Stimulated activated CD4-positive, alpha-beta T cell treated with anti-CD3 and anti-CD28 coated beads, Interleukin-4, amount 100 ng/mL, for 4 hours (primary cell): ENCODE measurements at places on chromosomes 12 and 14.

DNA sequence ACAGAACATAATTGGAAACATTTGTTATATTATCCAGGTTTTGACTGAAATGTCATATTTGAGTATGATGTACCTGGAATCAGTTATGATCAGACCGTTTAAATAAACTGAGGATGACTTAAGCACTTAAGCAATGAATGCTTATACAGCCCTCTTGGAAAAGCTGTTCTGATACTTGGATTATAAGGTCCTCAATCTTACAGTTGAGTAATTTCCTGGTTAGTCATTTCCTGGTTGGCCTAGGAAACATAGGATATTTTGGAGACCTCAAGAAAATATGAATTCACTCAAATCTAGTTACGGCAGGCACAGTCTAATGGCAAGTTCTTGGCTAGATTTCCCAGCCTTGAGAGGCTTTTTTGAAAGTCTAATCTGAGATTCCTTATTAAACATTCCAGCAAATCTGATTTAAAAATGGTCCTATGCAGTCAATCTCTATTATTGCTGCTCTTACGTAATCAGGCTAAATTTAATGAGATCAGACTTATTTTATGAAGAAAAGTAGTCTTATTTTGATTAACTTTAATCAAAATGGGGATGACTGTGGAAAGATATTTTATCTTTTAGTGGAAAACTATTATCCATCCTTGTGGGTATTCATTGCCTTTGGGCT is 447.2 kb downstream of the SNAPC1 start:
- no peak for DNase-seq

DNA sequence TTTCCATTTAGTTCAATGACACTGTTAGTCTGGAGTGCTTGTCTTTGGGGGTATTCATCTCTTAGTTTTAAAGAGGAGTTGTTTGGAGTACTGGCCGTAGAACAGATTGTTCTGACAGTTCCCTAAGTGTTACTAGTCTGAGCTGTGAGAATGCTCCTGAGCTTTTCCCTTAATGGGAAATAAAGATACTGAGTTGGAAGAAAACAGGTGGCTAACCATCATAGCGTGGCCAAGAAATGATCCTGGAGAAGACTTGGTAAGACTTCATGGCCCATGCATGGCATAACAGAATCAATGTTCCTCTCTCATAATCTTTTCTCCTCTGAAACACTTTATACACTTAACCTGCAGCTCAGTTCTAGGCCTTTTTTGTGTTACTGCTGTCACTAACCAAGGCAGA is 6.2 kb downstream of the CALM1 start:
- no peak for DNase-seq

GRCh38 chr14:39472078-39472477 is 39.8 kb upstream of the FBXO33 start:
- DNase-seq = no peak

- DNase-seq = no peak
Measured at GRCh38 chr12:38638401-38638800, 267.0 kb downstream of the CPNE8 start.

GRCh38 chr12:77924703-77925102 is 94.0 kb downstream of the NAV3 start:
- no peak for DNase-seq

DNA sequence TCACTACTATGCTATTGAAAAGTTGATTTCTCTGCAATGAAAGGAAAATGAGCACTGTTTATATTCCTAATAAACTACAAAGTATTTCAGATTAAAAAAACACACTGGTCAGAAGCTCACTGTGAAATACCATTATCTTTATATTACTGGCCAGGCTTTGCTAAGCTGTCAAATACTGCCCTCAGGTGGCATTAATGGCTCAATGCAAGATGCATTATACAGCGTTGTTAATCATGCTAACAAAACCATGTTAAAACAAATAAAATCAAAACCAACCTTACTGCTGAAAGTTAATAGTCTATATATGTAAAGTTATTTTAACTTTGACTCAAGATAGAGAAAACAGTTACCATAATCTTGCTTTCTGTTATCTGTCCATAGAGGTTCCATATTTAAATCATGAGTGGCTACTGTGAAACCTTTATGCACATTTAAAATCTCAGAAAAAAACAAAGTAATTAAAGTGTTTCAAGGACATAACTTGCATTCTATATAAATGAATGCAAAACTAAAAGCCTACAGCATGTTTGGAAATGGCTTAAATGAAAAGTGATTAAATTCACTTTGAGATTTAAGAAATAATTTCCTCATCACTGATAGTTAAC is 121.7 kb downstream of the RALGAPA1 start:
- peak; percentile 2 for DNase-seq

- DNase-seq = no peak
Measured at GRCh38 chr14:22699801-22700564, 55.8 kb upstream of the OR6J1 start.

GRCh38 chr12:2477009-2477766 is 317.6 kb upstream of the FKBP4 start:
- no peak for DNase-seq

- DNase-seq = no peak
Measured at GRCh38 chr14:98408024-98408555, 863.9 kb downstream of the BCL11B start.

- no peak for DNase-seq
Measured at GRCh38 chr12:22396253-22396652, 61.7 kb upstream of the ST8SIA1 start.

- DNase-seq = no peak
Measured at GRCh38 chr12:1932264-1932777, 13.9 kb upstream of the CACNA2D4 start.

GRCh38 chr14:45251912-45252311 is 1.1 kb downstream of the MIS18BP1 start:
- no peak for DNase-seq

GRCh38 chr12:49331380-49332222 is 5.4 kb downstream of the C1QL4 start:
- DNase-seq = no peak

DNA sequence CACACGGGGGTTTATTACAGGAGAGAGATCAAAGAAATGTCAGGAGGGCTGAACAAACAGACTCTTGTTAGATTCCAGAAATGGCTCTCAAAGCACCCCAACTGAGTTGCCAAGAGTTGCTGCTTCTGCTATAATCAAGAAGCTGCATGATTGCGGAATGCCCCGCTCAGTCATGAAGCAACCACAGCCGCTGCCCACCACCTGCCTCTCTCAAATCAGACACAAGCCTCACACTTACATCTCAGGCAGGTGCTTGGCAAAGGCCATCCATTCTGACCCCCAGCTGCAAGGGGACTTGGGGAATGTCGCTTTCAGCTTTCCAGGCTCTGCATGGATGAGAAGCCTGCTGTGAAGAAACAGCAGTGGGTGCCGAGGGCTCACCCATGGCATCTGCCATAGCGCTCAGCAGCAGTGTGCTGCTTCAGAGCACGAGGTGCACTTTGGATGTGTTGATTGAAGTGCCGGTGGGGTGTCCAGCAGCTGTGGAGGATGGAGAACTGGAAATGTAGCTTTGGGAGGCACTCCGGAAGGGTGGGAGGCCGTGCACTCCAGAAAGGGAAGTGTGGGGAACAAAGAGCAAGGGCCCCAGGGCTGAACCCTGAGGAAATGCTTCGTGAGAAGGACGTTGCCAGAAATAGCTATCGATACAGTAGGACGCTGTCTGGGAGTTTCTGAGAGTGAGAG is 37.7 kb downstream of the LRRC74A start:
- no peak for DNase-seq

DNA sequence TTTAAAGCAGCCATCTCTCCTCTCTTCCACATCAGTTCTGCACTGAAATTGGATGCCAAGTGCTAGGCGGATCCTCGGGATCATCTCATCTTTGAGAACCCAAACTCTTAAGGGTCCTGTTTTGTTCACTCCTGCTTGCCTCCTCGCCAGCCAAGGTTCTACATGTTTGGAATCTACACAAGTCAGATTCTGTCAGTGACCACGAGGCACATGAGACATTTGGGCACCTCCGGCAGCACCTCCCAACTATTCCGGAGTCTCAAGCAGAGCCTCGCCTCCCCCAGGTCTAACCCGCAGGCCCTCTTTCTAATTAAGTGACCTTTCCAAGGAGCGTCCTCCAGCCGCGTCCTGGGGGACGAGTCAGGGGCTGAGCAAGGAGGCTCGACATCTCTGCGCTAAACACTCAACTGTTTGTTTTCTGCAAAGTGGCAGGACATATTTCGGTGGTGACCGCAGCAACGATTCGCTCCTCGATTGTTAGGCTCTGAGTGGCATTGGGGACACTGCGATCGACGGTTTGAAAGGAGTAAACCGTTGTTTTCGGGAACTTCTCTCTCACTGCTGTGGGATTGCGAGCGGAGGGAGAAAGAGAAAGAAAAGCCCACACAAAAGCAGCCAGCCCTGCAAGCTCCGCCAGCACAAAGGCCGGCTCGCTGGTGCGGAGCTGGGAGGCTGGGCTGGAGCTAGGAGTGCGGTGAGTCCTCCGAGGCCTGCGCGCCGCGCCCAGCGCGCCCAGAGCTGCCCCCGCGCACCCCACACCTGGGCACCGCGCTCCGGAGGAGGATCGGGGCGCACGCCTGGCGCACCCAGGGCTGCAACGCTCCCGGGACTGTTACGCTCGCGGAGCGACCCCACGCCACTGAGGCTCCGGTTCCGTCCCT is 640 bp downstream of the ARMH4 start:
- DNase-seq = no peak

DNA sequence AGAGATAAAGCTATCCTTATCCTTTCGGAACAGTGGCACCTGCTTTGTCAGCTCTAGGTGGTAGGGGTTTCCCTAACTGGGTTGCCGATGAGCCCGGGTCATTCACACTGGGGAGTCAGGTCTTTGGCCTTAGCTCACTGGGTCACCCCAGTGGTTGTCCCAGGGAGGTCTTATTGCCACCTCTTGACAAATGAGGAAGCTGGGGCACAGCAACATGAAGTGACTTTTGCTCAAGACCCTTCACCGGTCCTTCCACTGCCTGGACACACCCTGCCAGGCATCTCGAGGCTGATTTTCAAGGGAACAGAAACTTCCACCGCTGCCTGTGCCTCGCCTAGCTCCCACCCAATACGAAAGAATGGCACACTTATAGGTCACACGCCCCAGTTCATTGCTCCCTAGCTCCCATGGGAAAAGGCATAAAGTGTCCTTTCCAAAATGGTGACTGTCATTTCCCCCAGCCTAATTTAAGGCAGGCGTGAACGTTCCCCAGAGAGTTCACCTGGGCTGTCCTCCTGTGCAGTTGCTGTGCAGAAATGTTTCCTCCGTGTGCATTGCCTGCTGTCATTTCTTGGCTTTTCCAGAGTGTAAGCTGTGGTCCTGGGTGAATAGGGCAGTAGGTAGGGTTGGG is 156.1 kb upstream of the CCND2 start:
- no peak for DNase-seq

DNA sequence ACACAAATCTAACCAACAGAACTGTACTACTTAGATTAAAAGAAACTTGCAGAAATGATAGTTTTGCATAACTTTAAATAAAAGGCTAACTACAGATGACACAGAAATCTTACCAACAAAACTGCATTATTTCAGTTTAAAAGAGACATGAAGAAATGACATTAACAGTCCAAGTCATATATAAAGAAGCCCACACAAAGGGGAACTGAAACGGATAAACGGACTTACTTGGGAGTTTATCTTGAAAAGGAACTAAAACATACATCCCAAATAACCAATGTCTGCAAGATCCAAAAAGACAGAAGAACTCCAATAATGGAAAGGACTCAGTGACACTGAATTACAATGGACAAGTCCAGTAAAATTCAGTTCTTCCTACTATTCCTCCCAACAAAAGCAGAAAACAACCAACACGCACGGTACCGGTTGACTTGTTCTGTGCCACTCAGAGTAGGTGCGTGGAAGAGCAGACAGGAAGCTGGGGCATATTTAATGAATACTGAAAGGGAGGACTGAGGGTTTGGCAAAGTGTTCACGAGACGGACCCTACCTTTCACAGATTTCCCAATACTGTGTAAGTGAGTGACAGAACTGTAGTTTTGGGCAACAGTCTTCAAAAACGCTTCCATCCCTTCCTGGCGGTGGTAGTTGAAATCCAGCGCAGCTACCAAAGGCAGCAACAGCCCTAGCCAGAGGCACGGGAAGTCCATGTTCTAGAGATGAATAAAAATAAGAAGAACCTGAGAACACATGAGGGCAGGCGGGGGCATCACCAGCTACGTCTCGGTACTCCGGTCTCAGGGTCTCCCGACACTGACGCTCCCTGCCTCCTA is 627 bp downstream of the CPM start:
- peak; percentile 1 for DNase-seq

DNA sequence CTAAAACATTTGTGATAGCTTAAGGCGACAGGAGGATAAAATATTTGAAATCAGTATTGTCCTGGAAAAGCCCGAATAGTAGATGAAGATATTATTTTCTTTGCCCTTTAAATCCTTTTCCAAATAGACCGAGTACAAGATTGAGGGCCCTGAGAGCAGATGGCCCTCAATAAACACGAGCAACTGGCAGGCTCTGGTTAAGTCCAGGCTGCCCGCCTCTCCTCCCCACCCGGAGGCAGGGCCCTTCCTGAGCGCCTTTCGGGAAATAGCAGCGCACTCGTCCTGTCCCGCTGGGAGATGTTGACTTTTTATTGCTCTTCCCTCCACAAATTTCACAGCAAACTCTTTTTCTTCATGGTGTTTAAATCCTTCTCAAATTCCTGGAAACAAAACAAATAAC is 50.8 kb upstream of the MAX start:
- DNase-seq = no peak

DNA sequence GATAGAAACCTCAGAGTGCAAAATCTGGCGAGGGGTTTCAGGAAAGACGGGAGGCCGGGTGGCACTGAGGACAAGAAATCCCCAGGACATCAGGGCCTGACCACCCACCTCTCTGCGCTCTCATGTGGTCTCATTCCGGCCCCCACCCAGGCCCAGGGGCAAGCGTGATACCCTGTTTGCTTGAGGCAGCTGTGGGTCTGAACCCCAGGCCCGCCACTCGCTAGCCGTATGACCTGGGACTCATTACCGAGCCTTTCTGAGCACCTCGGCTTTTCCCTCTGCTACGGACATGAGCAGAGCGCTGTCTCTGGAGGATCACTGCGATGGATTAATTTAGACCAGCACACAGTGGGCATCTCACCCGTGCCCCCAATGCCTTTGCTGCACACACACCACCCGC is 25.5 kb upstream of the BCDIN3D start:
- DNase-seq = no peak

GRCh38 chr12:127720334-127720733 is 546.6 kb upstream of the TMEM132C start:
- no peak for DNase-seq

DNA sequence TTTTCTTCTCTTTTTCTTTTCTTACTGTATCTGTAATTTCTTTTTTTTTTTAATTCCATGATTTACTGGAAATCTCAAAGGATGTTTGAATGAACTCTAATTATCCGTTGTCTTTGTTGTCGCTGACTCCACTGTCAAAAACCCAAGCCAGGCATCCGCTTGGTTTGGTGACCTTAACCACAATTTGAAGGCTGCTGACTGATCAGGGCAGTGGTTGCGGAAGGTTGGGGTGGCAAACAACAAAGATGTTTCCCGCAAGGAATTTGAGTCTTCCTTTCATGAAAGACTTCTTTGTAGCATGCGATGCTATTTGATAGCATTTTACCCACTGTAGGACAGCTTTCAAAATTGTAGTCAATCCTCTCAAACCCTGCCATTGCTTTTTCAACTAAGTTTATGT is 1013.8 kb downstream of the DIO2 start:
- DNase-seq = no peak

- no peak for DNase-seq
Measured at GRCh38 chr14:23345987-23346692, 6.5 kb downstream of the SLC22A17 start.

GRCh38 chr12:124909831-124910560 is 4.5 kb downstream of the UBC start:
- DNase-seq = no peak

GRCh38 chr14:60773558-60773957 is 39.0 kb downstream of the MNAT1 start:
- no peak for DNase-seq
